ENCODE measurements at places on chromosomes 6 and 20.

- peak; percentile 5 for DNase-seq
Observed at GRCh38 chr6:145963216-145964068, 716 bp downstream of the SHPRH start.

- no peak for DNase-seq
Observed at GRCh38 chr6:80637312-80637711, 530.8 kb downstream of the BCKDHB start.

DNA sequence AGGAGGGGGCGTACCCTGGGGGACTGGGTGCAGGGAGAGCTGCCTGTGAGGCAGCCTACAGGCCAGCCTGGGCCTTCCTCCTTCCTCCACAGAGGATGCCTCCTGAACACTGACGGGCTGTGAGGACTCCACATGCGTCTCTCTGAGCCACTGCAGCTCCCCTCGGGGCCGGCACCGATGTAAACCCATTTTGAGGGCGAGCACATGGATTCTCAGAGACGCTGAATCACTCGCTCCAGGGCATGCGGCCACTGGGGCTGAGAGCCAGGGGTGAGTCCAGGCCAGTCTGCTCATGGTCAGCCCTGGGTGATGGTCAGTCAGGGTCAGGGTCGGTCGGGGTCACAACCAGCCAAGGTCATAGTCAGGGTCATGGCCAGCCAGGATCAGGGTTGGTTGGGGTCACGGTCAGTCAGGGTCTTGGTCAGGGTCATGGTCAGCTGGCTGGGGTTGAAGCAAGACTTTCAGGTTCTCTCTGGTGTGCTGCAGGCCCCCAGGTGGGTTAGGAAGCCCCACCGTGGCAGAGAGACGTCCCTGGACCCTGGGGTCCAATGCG lies 14.7 kb upstream of the RBBP8NL start:
- DNase-seq, result no peak

- no peak for DNase-seq
Observed at GRCh38 chr6:131258010-131258652, 122.9 kb downstream of the AKAP7 start.
